Mammary epithelial cell (primary cell): ENCODE measurements at places on chromosomes 11 and 22.

DNA sequence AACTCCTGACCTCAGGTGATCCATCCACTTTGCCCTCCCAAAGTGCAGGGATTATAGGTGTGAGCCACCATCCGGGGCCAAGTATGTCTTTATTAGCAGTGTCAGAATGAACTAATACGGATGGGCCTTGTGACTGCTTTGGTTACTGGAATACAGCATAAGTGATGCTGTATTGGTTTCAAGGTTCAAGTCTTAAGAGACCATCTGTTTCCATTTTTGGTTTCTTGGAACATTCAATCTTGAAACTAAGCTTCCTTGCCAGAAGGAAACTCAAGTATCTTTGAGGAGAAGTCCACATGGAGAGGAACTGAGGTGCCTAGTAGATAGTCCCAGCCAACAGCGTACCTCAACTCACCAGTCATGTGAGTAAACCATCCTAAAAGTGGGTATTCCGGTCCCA is 58.8 kb downstream of the APOL3 start:
- no peak for DNase-seq

DNA sequence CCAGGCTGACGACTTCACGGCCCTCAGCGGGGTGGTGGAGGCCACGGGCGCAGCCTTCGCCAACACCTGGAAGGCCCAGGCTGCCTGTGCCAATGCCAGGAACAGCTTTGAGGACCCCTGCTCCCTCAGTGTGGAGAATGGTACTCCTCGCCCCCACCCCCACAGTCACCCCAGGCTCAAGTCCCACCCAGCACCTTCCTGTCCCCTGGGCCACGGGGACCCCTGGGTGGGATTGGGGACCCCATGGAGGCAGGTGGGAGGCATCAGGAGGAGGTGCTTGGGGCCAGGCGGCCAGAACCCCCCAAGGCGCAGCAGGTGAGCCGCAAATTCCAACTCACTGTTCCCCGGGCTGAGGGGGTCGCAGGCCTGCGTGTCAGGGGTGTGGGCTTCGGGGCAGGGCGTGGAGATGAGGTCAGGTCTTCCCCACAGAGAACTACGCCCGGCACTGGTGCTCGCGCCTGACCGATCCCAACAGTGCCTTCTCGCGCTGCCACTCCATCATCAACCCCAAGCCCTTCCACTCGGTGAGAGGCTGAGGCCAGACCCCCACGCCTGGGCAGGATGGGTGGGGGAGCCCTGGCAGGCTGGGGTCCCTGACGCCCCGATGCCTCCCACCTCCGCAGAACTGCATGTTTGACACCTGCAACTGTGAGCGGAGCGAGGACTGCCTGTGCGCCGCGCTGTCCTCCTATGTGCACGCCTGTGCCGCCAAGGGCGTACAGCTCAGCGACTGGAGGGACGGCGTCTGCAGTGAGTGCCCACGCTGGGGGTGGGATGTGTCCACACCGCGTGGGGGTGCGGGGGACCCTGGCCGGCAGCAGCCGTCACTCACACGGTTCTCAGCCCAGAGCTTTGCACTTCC is 9.4 kb downstream of the MUC5B start:
- DNase-seq, result no peak

- DNase-seq, result no peak
Observed at GRCh38 chr11:8259306-8259959, 4.2 kb downstream of the LMO1 start.

GRCh38 chr11:64207256-64208085 is 950 bp downstream of the FERMT3 start:
- no peak for DNase-seq

GRCh38 chr22:42432818-42433217 is 615 bp upstream of the NFAM1 start:
- no peak for DNase-seq

DNA sequence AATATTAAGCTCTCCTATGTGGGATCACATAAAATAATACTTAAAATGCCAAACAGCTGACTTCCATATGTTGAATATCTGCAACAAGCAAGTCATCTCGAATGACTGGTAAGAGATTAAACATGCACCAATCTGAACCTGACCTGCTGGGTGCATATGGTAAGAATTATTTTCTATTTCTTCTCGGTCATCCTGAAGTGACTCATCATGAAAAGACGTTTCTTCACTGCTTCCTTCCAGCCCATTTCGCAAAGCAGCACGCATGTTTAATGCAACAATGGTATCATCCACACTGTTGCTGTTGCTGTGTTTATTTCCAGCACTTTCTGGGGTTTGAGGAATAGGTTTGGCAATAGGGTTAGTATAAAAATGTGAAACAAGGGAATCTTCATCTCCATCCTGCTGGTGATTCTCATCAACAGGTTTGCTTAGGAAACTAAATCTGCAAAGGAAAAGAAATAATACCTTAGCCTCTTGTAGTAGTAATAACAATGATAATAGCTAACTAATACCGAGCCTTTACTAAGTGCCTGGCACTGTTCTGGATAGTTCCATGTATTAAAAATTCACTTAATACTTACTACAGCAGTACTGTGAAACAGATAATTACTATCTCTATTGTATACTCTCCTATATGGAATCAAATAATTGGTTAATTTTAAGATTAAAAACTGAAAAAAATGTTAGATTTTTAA is 52.0 kb upstream of the CHRNA10 start:
- peak; percentile 80 for DNase-seq

DNA sequence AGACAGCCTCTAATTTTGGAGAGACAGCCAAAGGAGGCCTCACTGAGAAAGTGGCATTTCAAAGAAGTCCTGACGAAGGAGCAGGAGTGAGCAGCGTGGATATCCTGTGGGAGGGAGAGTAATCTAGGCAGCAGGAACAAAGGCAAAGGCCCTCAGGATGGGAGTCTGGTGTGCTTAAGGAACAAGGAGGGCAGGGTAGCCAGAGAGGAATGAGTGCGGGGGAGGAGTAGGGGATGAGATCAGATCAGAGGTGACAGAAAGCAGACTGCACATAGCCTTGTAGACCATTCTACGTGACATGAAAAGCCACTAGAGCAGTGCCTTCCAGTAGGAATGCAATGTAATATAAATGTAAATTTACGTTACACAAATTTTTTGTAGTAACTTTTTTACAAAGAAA is 5.6 kb downstream of the SLC36A4 start:
- DNase-seq, result no peak

DNA sequence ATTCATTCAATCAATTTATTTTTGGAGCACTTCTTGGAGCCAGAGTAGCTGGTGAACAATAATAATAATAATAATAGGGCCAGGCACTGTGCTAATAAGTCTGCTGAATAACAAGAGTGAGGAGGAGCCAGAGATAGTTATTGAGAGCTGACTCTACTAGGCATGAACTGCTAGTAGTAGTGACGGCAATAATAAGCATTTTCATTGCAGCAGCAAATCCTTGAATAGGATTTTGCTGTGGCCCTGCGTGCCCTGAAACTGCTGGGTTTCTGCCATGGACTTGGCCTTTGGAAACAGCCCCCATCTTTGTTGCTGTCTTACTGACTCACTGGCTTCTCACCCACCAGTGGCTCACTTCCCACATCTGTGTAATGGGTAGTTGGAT is 545.9 kb downstream of the MIAT start:
- DNase-seq, result no peak

DNA sequence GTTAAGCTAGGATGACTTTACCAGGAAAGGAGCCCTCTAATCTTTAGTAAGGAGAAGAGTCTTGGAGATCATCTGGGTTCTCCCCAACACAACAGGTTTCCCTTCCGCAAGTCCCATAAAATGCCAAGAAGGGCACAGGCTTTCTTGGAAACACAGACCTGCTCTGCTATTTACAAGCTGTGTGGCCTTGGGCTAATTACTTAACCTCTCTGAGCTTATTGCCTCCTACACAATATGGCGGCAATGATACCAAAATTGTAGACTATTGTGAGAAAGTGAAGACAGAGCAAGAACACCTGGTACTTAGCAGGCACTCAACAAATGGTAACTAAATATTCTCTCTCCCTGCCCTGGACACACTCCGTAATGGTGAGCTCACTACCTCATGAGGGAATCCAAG is 49.1 kb downstream of the DSCAML1 start:
- DNase-seq, result no peak

DNA sequence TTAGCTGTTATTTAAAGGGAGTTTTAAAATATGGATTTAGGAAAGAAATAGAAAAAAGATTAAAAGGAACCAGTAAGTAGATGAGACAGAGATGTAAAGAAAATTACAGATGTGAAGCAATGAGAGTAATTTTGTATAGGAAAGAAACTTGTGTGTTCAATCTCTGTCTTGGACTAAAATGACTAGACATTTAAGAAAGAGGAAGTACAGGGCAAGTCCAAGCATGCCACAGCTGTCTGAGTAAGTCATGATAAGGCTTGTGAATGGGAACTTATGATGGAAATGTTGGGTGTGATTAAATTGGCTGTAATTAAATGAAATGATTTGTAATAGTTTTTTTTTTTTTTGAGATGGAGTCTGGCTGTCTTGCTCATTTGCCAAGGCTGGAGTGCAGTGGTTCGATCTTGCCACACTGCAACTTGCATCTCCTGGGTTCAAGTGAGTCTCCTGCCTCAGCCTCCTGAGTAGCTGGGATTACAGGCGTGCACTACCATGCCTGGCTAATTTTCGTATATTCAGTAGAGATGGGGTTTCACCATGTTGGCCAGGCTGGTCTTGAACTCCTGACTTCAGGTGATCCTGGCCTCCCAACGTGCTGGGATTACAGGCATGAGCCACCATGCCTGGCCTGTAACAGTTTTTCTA is 5.9 kb upstream of the ACY3 start:
- DNase-seq, result peak; percentile 83

DNA sequence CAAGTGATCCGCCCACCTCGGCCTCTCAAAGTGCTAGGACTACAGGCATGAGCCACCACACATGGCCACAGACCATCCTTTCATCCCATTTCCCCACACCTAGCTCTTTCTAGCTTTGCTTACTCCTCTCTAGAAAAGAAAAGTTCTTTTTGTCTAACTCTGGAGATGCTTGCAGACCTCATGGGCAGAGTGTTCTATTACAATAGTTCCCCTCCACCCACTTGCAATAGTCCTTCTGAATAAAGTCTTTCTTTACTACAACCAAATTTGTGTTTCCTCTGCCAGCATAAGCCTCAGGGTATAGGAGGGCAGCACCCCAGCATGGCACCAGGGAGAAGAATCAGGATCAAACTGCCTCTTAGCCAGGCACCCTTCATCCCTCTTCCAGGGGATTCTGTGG is 18.8 kb upstream of the RTL6 start:
- DNase-seq, result no peak

DNA sequence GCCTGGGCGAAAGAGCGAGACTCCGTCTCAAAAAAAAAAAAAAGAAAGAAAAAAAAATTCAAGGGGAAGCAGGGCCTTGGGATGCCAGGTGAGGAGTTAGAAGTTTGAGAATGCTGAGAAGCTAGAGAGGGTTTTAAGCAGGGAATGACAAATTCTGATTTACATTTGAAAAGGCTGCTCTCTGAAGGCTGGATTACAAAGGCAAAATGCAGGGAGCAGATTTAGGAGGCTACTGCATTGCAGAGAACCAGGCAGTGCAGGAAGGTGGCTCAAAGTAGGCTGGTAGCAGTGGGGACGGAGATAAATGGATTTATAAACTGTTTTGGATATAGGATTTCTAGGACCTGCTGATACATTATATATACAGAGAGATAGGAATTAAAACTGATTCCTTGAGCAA is 66.6 kb downstream of the KCNC1 start:
- DNase-seq, result no peak

DNA sequence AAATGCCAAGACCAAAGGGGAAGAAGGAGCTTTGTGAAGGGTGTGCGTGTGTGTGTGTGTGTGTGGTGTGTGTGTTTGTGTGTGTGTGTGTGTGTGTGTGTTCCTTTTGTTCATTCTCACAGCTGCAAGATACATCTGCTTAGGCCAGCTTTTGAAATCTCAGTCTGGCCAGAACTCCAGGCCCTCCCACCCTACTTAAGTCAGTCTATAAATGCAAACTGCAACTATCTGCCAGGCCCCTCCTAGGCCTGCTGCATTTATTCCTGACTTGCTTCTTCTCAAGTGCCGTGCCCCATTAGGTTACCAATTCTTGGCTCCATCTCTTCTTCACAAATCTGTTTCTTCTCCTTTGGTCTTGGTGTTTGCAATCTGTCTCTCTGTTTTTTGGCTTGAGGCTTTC is 21.6 kb upstream of the RIC3 start:
- no peak for DNase-seq

DNA sequence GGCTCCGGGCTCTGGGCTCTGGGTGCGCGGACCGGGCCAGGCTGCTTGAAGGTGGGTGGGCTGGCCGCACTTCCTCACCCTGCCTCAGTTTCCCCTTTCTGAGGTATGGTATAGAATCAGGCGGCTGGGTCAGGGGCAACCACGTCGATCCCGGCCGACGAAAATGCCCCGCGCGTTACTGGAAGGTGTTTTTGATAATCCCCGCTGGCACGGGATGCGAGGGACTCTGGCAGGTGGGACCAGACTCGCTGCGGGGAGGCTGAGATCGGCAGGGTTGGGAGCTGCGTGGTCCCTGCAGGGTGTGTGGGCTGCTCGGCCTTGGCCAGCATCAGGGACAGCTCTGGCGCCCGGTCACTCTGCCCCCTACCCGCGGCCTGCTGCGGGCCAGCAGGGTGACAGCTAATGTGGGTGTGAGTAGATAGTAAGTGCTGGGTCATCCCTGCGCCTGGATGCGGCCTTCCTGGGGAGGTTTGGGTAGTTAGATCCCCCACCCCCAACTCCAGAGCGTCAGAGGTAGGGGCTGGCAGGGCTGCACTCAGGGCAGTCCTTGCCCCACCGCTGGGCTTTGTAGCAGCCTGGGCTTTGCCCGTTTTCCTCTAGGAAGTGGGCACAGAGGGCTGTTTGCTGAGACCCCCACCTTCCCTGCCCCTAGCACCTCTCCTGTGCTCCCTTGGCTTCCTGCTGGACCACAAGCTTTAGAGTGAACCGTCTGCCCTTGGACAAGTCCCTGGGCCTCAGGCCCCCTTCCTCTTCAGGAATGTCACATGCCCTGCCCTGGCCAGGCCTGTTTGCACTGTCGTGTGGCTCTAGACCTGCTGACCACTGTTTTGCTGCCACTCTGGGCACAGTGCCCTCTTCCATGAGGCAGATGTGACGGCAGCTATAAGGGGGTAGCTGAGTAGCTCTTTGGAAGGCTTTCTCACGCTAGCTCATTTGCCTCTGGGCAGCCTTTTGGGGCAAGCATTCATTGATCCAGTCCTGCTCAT is 579 bp downstream of the TANGO2 start:
- DNase-seq, result no peak

GRCh38 chr11:118530180-118530682 is 761 bp upstream of the TMEM25 start:
- peak; percentile 12 for DNase-seq

- no peak for DNase-seq
Observed at GRCh38 chr22:49738006-49738405, 89.7 kb downstream of the BRD1 start.
